Gastroesophageal sphincter (tissue), 4 donors: ENCODE measurements at places on chromosomes 4 and X.

DNA sequence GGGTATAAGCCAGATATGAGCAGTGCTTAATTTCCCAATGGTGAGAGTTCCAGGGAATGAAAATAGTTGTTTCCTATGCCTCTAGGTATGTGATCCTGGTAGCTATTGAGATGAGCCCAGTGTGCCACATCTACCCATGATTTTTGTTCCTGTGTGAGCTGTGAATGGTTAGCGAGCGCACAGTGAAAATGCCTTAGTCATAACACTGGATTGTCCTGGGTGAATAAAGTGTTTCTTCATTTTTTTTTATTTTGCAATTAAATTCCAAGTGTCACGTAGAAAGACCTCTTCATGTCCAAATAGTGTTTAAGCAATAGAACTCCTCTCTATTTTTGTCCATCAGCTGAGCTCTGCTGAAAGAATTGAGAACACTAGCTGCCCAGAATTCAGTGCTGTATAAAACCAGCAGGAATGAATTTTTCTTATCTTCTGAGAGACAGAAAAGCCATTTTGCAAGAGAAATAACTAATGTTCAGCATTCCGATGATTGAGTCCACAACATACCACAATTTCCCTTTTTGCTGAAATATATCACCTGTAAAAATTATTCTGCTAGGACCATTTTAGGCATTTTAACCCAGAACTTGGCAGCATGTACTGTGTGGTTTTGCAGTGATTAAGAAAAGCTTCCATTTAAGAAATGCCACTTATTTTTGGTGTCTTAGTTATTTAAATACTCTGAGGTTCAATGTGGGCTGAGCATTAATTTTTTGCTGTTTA lies 5.6 kb downstream of the MAOA start:
- ATAC-seq, result peak; percentile 83

DNA sequence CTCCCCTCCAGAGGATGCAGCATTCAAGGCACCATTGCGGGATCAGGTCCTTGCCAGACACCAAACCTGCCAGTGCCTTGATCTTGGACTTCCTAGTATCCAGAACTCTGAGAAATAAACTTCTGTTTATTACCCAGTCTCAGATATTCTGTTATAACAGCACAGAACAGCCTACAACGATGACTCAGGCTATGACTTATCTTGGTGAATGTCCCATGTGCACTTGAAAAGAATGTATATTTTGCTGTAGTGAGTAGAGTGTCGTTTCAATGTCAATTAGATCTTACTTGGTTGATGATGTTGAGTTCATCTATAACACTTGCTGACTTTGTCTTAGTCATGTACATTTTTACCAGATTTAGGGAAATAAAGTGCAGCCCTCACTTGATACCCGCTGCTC lies 34.5 kb upstream of the PGRMC1 start:
- no peak for ATAC-seq

DNA sequence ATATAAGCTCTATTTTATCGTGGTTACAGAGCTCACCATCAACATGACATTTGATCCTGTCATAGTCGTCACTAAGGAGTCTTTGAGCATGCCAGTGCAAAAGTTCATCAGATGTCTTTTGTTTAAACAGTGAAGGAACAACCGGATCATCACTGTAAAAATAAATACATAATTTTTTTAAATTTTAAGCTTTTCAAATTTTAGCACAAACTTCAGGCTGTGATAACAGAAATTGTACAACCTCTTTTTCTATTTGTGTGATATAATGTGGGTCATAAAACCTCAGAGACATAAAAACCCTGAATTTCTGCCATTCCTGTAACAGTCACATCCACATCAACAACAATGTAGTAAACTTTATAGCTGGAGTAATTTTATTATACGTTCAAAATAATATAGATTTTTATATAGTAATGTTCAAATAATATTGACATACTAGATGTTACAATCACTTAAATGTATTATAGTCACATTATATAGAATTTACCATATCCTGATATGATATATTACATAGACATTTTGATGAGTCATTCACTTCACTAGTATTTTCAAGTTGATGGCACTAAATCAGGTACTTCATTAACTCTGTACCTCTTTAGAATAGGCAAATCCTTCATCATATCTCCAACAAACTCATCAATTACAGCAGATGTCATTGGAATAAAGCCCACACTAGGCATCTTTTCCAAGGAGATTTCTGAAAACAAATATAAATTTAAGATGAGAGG lies 47.7 kb downstream of the DDX60L start:
- ATAC-seq, result no peak

DNA sequence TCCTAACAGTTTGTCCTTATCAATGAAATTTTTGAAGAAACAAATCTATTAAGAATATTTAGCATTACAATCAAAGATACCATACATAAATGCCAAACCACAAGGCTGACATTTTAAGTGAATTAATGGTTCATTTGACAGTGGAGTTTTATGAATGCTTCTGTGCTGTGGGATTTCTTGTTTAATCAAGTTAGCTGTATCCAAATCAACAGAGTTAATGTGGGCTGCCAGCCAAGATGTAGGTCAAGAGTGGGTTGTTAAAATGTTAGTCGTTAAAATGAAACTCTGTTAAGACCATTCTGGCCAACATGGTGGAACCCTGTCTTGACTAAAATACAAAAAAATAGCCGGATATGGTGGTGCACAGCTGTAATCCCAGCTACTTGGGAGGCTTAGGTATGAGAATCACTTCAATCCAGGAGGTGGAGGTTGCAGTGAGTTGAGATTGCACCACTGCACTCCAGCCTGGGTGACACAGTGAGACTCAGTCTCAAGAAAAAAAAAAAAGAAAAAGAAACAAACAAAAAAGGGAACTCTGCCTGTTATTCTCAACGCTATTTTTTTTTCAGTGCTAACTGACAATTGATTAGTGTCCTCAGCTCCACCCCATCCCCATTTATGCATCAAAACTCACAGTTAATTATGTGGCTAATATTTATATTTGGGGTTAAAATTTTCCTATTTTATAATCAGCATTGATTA lies 20.2 kb downstream of the GPAT3 start:
- no peak for ATAC-seq

DNA sequence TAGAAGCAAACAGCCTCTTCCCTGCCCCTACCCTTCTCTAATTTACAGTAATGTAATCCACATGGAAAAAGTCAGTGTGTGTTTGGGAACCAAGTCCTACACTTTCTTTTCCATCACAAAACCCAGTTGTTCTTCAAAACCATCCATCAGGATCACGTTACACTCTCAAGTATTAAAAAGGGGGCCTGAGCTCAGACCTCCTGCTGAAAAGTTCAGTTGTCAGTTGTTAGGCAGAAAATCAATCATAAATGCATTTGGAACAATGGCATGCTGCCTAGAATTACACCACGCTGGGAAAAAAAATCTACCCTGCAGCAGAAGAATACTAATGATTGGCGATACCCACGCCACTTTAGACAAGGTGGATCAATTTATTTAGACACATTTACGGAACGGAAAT lies 236.5 kb downstream of the PARM1 start:
- no peak for ATAC-seq
